ENCODE measurements at places on chromosomes 16 and 17. TPM values are rescaled to one million over a fixed set of nuclear protein-coding genes. Genes with fewer than 3 reads are reported as not detected.

GRCh38 chr17:40582328-40582901 is 17.1 kb upstream of the CCR7 start:
- H3K36me3 ChIP-seq = no peaks in the 10 kb centered on the region
- H3K27ac ChIP-seq = no peak overlapping the region
- DNase-seq = no peak
- H3K4me3 ChIP-seq = no peak overlapping the region
- H3K27me3 ChIP-seq = no peaks in the 10 kb centered on the region

DNA sequence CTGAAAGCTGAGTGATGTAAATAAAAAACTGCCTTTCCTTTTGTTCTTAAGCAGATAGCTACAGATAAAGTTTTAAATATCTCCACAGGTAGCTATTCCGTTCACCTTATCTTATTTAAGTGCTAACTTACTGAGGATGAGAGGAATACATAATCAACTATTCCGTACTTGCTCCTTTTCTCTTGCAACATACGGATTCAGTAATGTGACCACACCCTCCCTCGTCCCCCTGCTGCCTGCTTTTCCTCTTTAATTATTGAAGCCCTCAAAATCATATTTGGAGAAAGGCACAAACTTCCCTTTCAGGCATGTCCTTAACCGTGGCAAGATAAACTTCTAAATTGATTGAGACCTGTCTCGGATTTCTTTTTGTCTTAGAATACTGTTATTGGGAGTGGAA is 101.4 kb downstream of the MAP2K4 start:
- H3K27ac ChIP-seq = no peak overlapping the region
- no peaks in the 10 kb centered on the region for H3K4me1 ChIP-seq
- H3K27me3 ChIP-seq = no peaks in the 10 kb centered on the region
- H3K36me3 ChIP-seq = peaks cover 8% of the 10 kb centered on the region
- H3K4me3 ChIP-seq = no peak overlapping the region
- DNase-seq = no peak

- peak within 1 kb of the TSS; percentile 92 for H3K4me3 ChIP-seq
- H3K36me3 ChIP-seq = peaks cover 5% of the 10 kb centered on the region
- H3K4me1 ChIP-seq = peaks cover 62% of the 10 kb centered on the region
- peak; percentile 64 for DNase-seq
- peak within 1 kb of the TSS; percentile 95 for H3K27ac ChIP-seq
Measured at GRCh38 chr17:78128551-78129350, at the start of gene TMC6. TSS of gene TMC6 (minus strand) at chr17:78128755. CDS start at chr17:78126832, 1,923 bp downstream.

GRCh38 chr16:47254756-47255155 is 111.0 kb upstream of the NETO2 start:
- no peak for DNase-seq
- no peaks in the 10 kb centered on the region for H3K27me3 ChIP-seq
- H3K36me3 ChIP-seq = no peaks in the 10 kb centered on the region

DNA sequence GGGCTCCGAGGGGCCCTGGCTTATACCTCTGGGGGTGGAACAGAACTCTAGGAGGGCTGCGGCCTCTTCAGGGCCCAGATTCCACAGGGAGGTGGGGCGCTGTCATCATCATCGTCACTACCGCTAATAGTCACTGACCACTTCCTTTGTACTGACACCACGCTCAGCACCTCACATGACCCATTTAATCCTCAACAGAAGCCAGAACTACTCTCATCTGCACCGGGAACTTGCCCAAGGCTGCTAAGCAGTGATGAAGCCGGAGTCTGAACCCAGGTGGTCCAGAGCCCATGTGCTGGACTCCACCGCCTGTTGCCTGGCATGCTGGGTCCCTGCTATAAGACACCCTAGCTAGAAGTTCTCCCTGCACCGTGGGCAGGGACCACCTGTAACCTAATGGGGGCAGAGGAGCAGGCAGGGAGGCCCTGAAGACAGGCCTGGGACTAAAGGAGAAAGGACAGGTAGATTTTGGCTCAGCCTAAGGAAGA is 12.0 kb downstream of the UNC13D start:
- H3K27ac ChIP-seq = no peak overlapping the region
- no peak for DNase-seq
- H3K4me3 ChIP-seq = no peak overlapping the region
- H3K27me3 ChIP-seq = no peaks in the 10 kb centered on the region
- H3K4me1 ChIP-seq = 0 out of 2 replicates have a peak, but pooled peaks cover 3% of the 10 kb centered on the region

GRCh38 chr16:71474864-71475263 is 12.8 kb upstream of the ZNF23 start:
- H3K4me3 ChIP-seq = peak overlapping the region; percentile 30
- DNase-seq = peak; percentile 90
- H3K36me3 ChIP-seq = peaks cover 11% of the 10 kb centered on the region
- H3K4me1 ChIP-seq = peaks cover 39% of the 10 kb centered on the region

CACNB1 gene
- total RNA-seq = 13.0 TPM

CACNA1G gene
- total RNA-seq = 3.4 TPM

DNA sequence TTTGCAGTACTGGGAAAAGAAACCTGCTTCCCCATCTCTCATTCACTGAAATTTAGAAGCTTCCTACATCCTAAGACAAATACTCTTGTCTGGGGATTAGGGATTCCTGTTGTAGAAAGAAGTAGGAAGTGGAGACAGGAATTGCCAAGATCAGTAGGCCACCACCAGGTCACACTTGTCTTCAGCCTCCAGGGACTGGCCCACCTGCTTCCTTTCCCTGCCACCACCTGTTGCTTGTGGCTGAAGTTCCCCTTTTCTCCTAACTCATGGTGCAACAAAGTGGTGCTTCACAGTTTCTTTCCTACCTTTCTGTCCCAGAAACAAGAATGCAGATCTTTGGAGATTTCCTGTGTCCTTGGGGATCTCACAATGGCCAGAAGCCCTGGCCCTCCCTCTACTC is 82.4 kb downstream of the WNT3 start:
- H3K4me1 ChIP-seq = no peaks in the 10 kb centered on the region
- H3K36me3 ChIP-seq = no peaks in the 10 kb centered on the region
- H3K27me3 ChIP-seq = no peaks in the 10 kb centered on the region
- H3K4me3 ChIP-seq = no peak overlapping the region
- no peak overlapping the region for H3K27ac ChIP-seq
- DNase-seq = no peak

CAPN15 gene
- 39.0 TPM for total RNA-seq

GRCh38 chr17:27327871-27328270 is 34.0 kb downstream of the WSB1 start:
- H3K27ac ChIP-seq = no peak overlapping the region
- H3K27me3 ChIP-seq = no peaks in the 10 kb centered on the region
- no peaks in the 10 kb centered on the region for H3K36me3 ChIP-seq
- H3K4me3 ChIP-seq = no peak overlapping the region
- H3K4me1 ChIP-seq = peaks cover 27% of the 10 kb centered on the region

DNA sequence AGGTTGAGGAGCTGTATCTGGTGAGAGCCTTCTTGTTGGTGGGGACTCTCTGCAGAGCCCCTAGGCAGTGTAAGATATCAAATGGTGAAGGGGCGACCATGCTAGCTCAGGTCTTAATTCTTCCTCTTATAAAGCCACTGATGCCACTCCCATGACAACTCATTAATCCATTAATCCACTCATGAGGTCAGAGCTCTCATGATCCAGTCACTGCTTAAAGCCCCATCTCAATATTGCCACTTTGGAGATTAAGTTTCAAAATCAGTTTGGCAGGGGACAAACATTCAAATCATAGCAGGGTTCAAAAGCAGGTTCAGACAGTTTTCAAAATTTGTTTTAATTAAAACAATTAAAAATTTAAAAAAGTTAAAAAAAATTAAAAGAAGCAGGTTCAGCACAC is 13.1 kb upstream of the SPECC1 start:
- H3K4me1 ChIP-seq = peaks cover 9% of the 10 kb centered on the region
- H3K36me3 ChIP-seq = no peaks in the 10 kb centered on the region
- no peak overlapping the region for H3K27ac ChIP-seq
- DNase-seq = no peak
- no peaks in the 10 kb centered on the region for H3K27me3 ChIP-seq

DNA sequence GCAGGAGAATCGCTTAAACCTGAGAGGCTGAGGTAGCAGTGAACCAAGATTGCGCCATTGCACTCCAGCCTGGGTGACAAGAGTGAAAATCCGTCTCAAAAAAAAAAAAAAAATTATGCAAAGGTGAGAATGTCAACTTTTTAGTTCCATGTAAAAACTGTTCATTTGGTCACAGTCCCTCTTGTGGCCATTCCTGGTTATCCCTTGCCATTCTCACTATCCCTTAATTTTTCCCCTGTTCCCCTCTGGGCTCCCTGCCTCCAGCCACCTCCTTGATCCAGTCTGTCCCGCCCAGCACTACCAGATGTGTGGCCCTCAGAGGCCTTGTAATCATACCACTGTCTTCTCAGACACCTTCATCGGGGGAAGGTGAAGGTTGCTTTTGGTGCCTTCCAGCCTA is 23.4 kb downstream of the DCAF7 start:
- no peak overlapping the region for H3K27ac ChIP-seq
- no peaks in the 10 kb centered on the region for H3K27me3 ChIP-seq
- DNase-seq = no peak
- H3K4me1 ChIP-seq = no peaks in the 10 kb centered on the region

DNA sequence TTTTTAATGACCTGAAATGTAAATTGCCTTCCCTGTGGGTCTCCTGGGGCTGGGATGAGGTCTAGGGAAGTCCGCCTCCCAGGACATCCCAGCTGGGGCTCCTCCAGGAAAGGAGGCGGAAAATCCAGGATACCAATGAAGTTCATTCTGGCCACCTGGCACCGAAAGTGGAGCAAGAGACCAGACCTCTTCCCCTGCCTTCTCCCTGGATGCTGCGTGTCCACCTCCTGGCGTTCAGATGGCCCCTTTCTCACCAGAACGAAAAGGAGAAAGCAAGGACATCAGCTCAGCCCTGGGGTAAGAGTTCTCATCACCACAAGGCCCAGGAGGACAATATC is 20.4 kb downstream of the RBFOX3 start:
- H3K4me3 ChIP-seq = no peak overlapping the region
- no peaks in the 10 kb centered on the region for H3K4me1 ChIP-seq
- no peaks in the 10 kb centered on the region for H3K36me3 ChIP-seq
- no peak overlapping the region for H3K27ac ChIP-seq
- H3K27me3 ChIP-seq = peaks cover 66% of the 10 kb centered on the region
- no peak for DNase-seq

DNA sequence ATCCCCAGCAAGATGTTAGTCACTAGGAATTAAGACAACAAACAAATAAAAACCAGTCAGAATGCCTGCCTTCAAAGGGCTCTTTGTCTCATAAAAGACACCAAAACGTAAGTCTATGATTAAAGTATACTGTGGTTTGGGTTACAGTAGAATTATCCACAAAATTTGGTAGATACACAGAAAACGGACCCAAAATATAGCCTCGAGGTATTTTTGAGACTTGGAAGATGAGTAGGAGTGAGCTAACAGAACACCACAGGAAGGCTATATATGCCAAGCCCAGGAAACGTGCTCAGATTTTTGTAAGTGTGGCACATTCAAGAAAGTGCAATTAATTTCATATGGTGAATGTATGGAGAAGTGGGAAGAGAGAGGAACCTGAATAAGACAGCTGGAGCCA is 831.4 kb downstream of the CDH11 start:
- H3K4me3 ChIP-seq = no peak overlapping the region
- no peaks in the 10 kb centered on the region for H3K36me3 ChIP-seq
- H3K27me3 ChIP-seq = no peaks in the 10 kb centered on the region
- no peak for DNase-seq
- H3K4me1 ChIP-seq = no peaks in the 10 kb centered on the region

DNA sequence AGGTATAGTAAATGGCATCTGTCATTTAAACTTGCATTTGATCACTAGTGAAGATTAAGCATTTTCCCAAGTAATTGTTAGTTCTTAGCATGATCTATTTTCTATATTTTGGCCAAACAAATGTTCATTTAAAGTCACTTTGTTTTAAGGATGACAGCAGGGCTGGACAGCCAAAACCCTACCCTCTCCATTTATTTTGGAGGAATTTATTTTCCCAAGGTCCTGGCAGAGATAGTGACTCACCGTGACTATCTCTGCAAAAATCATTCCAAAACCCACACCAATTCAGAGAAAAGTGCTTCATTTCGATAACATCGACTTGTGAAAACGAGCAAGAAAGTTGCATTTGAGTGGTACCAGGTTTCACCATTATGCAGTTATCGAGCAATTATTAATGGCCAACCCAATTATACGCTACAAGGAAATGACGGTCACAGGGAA is 665 bp upstream of the AKAP1 start:
- no peaks in the 10 kb centered on the region for H3K36me3 ChIP-seq
- peaks cover 26% of the 10 kb centered on the region for H3K4me1 ChIP-seq
- peak overlapping the region; percentile 89 for H3K4me3 ChIP-seq
- peak overlapping the region; percentile 76 for H3K27ac ChIP-seq

C16orf86 gene
- total RNA-seq = 0.79 TPM

ABCC11 gene
- 0.54 TPM for total RNA-seq

- H3K27ac ChIP-seq = no peak overlapping the region
- H3K4me3 ChIP-seq = no peak overlapping the region
- DNase-seq = no peak
- peaks cover 21% of the 10 kb centered on the region for H3K27me3 ChIP-seq
Measured at GRCh38 chr16:50970281-50970680, 180.8 kb downstream of the SALL1 start.

- no peak for DNase-seq
- no peak overlapping the region for H3K27ac ChIP-seq
- H3K36me3 ChIP-seq = no peaks in the 10 kb centered on the region
- H3K4me3 ChIP-seq = no peak overlapping the region
Measured at GRCh38 chr16:57184113-57184512, 1.7 kb downstream of the PSME3IP1 start.

GRCh38 chr17:31058976-31059375 is 35.8 kb upstream of the NF1 start:
- no peak overlapping the region for H3K4me3 ChIP-seq
- H3K4me1 ChIP-seq = no peaks in the 10 kb centered on the region
- DNase-seq = no peak

- H3K4me3 ChIP-seq = no peak overlapping the region
- no peak for DNase-seq
- H3K27me3 ChIP-seq = no peaks in the 10 kb centered on the region
- H3K27ac ChIP-seq = no peak overlapping the region
- no peaks in the 10 kb centered on the region for H3K4me1 ChIP-seq
- H3K36me3 ChIP-seq = no peaks in the 10 kb centered on the region
Measured at GRCh38 chr17:64938925-64939474, 19.7 kb upstream of the LRRC37A3 start.

GRCh38 chr16:87212026-87212425 is 105.2 kb downstream of the C16orf95 start:
- H3K4me1 ChIP-seq = peaks cover 12% of the 10 kb centered on the region
- no peak overlapping the region for H3K4me3 ChIP-seq
- DNase-seq = no peak
- H3K27ac ChIP-seq = no peak overlapping the region
- no peaks in the 10 kb centered on the region for H3K27me3 ChIP-seq
- no peaks in the 10 kb centered on the region for H3K36me3 ChIP-seq

DNA sequence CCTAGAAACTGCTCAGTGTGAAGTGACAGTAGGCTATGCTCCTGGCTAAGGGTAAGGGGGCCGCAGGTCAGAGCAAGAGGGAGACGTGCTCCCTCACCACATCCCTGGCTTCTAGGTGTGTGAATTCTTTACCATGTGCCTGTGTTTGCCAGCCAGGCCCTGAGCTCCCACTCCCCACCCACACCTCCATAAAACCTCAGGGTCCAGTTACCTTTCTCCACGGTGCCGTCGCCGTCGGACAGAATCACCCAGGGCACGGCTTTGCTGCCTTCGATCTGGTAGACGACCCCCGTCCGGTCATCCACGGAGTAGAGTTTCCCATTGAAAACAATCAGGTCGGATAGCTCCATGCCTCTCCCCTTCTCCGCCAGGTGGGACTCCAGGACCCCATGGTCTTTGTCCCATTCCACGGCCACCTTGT is 12.8 kb downstream of the CANT1 start:
- DNase-seq = no peak
- no peak overlapping the region for H3K27ac ChIP-seq
- no peaks in the 10 kb centered on the region for H3K4me1 ChIP-seq
- peaks cover 65% of the 10 kb centered on the region for H3K36me3 ChIP-seq
- H3K27me3 ChIP-seq = no peaks in the 10 kb centered on the region
